ENCODE measurements at places on chromosomes 12 and 14.

DNA sequence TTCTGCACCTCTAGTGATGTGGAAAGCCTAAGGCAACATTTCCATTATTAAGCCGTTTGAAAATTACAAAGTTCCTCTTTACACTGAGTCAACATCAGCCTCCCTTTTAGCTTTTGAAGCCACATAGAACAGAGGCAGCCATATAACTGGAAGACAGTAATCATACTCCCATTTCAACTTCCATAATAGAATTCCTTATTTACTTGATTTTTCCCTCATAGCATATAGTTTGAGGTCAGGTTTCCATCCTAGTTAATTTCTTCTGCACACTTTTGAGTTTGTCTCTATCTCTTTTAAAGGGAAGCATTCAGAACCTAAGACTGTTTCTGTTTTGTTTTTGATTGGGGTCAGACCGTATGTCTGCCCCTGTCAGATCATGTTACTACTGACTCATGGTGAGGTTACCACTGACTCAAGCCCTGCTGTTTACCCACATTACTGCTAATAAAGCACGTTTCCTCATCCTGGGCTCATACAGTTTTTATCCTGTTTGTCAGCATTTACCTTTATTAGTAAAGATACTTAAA is 161.0 kb downstream of the SLC38A4 start:
- DNase-seq, result no peak

GRCh38 chr12:42299392-42300308 is 26.2 kb downstream of the ZCRB1 start:
- DNase-seq, result no peak

DNA sequence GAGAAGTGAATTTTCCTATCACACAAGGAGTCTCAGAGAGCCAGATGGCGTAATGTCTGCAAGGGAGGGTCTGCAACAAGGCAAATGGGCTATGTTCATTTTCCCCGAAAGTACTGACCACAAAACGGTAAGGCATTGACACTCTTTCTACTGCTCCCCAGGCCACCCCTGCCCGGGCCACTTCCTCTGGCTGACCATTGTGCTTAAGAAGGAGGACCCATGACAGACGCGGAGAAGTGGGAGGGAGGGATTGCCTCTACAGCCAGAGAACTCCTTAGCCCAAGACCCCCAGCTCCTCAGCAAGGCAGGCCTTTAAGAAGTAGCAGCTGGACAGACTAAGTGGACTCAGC is 1.2 kb downstream of the NCKAP5L start:
- no peak for DNase-seq

DNA sequence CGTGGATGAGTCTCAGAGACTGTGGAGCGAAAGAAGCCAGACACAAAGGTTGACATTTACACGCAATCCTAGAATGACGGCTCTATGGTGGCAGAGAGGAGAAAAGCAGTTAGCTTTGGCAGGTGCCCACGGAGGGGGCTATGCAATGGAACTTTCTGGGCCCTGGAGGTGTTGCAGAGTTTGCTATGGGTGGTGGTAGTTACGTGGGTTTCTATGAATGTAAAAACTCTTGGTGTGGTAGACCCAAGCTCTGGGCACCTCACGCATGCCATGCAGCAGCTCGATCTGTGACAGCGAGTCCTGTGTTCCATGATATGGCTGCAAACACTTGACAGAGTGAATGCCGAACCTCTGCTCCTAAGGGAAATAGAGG is 5.0 kb upstream of the INF2 start:
- DNase-seq, result no peak

- no peak for DNase-seq
Measured at GRCh38 chr12:16611146-16611545, 5.2 kb upstream of the LMO3 start.

DNA sequence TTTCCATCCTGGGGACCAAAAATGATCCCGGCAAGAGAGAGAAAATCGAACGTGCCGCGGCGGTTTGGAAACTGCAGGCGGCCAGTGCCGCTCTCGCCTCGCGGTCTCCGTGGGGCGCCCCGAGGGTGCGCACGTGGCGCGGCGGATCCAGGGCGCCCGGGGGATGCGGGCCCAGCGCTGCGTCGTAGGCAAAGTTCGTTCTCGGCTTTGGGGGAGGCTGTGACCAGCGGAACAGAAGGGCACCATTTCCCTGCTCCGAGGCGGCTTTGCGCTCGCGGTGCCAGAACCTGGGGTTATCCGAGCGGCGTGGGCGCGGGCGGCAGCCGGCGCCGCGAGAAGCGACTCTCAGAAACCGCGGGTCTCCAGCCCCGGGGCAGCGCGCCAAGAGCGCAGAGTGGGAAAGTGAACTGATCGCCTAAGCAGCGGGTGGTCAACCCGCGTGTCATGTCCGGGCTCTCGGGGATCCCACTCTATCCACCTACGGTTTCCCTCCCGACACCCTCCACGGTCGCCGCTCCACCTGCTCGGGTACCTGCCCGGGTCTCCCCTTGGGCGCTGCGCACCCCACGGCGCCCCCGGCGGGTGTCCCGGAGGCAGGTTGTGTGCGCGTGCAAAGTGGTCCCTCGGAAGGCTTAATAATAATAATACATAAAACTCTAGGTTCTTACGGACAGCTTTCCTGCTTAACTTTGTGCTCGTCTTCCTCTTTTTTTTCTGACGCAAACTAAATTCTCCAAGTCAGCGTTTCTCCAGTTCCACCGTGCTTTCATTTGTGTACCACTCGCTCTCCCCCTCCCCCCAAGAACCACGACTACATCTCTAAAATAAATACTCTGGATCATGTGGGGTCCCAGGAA is 1.2 kb downstream of the ESRRB start:
- DNase-seq, result no peak

DNA sequence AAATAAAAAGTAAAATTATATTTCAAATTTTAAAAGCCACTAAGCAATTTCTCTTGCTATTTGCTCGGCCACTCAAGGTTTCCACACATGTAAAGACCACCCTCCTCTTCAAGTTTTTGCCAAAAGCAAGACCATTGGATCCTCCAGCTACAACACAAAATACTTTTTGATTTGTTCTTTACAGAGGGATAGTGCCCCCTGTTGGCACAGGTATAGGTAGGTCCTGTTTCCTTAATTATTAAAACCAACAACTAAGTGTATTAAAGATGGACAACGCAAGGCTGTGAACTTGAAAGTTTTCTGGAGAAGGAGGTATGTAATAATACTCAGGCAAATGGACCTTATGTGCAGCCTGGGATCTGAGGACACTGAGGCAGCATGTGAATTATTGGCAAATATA is 23.8 kb downstream of the ATP6V1D start:
- DNase-seq, result no peak

DNA sequence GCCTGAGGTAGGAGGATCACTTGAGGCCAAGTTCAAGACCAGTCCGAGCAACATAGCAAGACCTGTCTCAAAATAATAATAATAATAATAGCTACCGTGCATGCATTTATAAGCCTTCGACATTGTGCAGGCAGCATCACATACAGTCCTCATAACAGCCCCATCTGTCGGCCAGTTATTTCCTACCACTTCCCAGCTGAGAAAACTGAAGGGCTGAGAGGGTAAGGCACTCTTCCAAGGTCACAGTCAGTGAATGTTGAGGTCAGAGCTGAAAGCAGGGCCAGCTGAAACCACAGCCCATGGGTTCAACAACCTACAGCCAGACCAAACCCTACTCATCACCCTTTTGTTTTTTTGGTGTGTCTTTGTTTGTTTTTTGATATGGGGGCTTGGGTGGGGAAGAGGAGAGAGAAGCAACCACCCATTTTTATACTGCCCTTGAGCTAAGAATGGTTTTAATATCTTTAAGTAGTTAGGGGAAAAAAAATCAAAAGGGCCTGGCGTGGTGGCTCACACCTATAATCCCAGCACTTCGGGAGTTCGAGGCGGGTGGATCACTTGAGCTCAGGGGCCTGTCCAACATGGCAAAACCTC is 16.8 kb upstream of the ITPK1 start:
- no peak for DNase-seq

Data from DMS79 treated with DMSO at 0.1 percent for 48 hours (cell line).